ENCODE measurements at places on chromosomes 6 and 20. TPM values are rescaled to one million over a fixed set of nuclear protein-coding genes. Genes with fewer than 3 reads are reported as not detected.

RAD21L1 gene
- total RNA-seq = not detected

HEY2 gene
- total RNA-seq = 15.3 TPM

CTSA gene
- total RNA-seq = 26.0 TPM

PSORS1C2 gene
- total RNA-seq = not detected

PROKR2 gene
- under 0.01 TPM for total RNA-seq
